ENCODE measurements at places on chromosomes 6 and 20.
A peak's percentile ranks its signal among the peaks of the same experiment; 100 is the strongest.

GRCh38 chr6:36227379-36228228 lies 31.1 kb downstream of the BRPF3 start:
- DNase-seq, result no peak

DNA sequence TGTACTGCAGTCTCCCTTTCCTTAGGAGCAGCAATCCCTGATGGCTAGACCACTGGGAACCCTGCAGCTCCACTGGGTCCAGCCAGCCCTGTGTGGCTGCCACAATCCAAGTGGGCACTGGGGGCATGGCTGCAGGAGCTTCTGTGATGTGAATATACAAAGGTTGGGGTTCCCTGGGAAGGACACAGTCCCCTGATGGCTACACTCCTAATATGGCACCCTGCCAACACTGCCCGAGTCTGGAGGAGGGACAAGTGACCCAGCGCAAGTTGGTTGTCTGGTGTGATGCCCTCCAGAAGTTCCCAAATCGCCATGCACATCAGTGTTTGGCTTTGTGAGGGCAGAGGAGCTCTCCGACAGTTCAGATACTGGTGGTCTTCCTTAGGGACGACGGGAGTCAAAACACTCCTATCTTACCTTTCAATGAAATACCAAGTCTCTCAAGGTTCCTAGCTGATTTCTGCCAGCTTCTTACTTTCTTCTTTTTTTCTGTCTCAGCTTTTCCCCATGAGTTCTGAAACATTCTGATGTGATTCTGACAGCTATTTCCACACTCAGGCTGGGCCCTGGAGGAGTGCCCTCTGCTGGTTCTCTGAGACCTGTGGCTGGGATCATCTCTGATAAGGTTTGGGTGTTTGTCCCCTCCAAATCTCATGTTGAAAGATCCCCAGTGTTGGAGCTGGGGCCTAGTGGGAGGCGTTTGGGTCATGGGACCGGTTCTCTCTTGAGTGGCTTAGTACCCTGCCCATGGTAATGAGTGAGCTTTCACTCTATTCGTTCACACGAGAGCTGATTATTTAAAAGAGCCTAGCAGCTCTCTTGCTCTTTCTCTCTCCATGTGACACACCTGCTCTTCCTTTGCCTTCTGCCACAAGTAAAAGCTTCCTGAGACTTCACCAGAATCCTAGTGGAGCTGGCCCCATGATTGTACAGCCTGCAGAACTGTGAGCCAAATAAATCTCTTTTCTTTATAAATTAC lies 15.5 kb upstream of the ZFP57 start:
- no peak for DNase-seq

- peak; percentile 66 for DNase-seq
Observed at GRCh38 chr6:166313255-166314070, 5.3 kb upstream of the PRR18 start.

DNA sequence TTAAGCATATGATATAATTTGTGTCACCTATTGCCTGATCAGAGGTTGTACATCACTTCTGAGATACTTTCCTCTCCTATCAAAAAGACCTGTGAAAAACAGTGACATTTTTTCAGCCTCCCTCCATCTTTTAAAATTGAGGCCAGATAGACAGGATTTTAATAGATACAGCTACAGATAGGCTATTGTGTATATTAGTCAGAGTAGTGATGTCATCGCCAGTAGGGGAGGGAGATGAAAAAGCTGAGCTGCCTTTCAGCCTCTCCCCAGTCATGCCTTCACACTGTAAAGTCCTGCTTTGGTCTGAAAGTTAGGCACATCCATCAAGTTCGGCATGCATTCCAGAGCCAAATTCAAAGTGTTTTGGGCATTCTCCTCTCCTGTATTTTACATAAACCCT lies 7.9 kb upstream of the PABPC1L start:
- DNase-seq, result no peak

- DNase-seq, result peak; percentile 33
Observed at GRCh38 chr6:42387336-42387735, 64.4 kb downstream of the TRERF1 start.

DNA sequence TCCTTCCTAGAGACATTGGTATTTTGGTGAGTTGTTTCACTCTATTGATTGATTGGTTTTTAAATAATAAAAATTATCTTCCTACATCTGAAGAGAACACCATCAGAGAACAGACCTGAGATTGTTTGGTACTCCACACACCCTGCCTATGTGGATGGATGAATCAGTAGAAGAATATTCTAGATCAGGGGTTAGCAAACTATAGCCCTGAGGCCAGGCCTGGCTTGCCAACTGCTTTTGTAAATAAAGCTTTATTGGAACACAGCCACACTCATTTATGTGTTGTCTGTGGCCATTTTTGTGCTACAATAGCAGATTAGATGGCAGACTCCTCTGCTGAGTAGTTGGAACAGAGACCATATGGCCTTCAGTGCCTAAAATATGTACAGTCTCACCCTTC lies 139.6 kb upstream of the INSM1 start:
- DNase-seq, result no peak

- DNase-seq, result no peak
Observed at GRCh38 chr6:169398342-169399105, 144.9 kb upstream of the THBS2 start.

GRCh38 chr6:140663772-140664171 lies 1289.3 kb upstream of the CITED2 start:
- DNase-seq, result no peak

- DNase-seq, result no peak
Observed at GRCh38 chr6:119495230-119495683, 145.7 kb upstream of the MAN1A1 start.

- no peak for DNase-seq
Observed at GRCh38 chr20:24577271-24577909, 108.0 kb downstream of the SYNDIG1 start.

- DNase-seq, result peak; percentile 69
Observed at GRCh38 chr6:27312146-27312949, at the start of gene POM121L2. Gene POM121L2 (minus strand): TSS chr6:27312273. CDS start chr6:27312170, 103 bp downstream.

GRCh38 chr20:38867062-38867359 lies 59.2 kb upstream of the FAM83D start:
- DNase-seq, result no peak

- no peak for DNase-seq
Observed at GRCh38 chr6:141486942-141487341, 645.8 kb upstream of the GJE1 start.

DNA sequence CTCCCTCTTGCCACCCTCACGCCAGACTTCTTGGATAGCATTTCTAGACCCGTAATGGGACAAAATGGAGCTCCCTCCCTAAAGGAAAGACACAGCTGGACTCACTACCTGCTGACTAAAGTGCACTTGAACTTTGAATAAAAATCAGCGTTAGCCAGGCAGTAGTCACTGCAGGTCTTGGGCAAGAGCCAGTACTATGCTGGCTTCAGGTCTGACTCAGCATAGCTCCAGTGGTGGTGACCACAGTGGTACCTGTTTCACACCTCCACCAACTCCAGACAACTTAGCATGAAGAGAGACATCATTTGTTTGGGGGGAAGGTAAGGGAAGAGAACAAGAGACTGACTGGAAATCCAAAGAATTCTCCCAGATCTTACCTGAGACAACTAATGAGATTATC lies 906.8 kb downstream of the GRIK2 start:
- no peak for DNase-seq

- peak; percentile 47 for DNase-seq
Observed at GRCh38 chr20:44610313-44610962, 28.1 kb downstream of the PKIG start.

- no peak for DNase-seq
Observed at GRCh38 chr6:29295623-29296022, 5.9 kb upstream of the OR14J1 start.

- no peak for DNase-seq
Observed at GRCh38 chr6:84652356-84653026, 111.9 kb downstream of the TBX18 start.

GRCh38 chr20:52168116-52168515 lies 23.5 kb downstream of the ZFP64 start:
- DNase-seq, result no peak
